ENCODE measurements at places on chromosomes 5 and 9.

- no peak for DNase-seq
Observed at GRCh38 chr5:56525113-56525512, 290.2 kb upstream of the MAP3K1 start.

DNA sequence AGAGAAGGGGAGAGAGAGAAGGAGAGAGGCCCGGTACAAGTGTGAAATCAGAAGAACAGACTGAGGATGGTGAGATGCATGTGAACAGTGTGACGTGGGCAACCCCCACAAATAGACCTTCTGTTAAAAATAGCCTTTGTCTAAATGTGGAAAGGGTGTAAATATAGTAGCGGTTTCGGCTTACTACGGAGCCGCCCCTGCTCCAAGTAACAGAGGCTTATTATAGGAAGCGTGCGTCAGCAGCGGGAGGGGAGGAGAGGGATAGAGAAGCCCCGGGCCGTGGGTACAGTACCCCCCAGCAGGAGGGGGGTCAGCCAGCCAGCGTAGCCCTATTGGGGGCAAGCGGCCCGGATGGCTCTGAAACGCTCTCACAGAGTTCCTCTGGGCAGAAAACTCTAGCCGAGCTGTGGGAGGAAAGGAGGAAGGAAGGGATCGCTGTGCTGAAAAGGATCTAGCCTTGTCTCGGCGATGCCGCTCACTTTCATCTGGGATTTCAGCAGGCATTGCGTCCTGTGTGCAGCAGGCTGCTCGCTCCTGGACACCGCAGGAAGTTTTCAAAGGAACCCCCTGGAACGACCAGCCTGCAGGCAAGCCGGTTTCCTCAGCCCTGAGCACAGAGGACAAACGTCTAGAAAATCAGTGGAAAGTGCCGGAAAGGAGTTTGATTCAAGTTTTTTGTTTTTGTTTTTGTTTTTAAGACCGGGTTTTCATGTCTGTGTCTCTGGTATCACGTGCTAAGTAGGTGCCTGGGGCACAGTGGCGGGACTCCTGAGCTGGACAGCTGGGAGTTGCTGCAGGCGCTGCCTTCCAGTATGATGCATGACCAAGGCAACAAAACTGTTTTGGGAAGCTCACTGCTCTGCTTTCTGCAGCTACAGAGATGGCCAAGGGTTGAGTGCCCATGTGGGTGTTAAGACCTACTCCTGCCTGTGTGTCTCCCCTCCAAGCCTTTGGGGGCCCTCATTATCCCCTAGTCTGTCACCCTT is 146.6 kb downstream of the SEC61B start:
- no peak for DNase-seq

GRCh38 chr5:68134669-68135313 is 80.8 kb upstream of the PIK3R1 start:
- no peak for DNase-seq

- DNase-seq: no peak
Observed at GRCh38 chr9:131264231-131264630, 12.1 kb downstream of the FAM78A start.

DNA sequence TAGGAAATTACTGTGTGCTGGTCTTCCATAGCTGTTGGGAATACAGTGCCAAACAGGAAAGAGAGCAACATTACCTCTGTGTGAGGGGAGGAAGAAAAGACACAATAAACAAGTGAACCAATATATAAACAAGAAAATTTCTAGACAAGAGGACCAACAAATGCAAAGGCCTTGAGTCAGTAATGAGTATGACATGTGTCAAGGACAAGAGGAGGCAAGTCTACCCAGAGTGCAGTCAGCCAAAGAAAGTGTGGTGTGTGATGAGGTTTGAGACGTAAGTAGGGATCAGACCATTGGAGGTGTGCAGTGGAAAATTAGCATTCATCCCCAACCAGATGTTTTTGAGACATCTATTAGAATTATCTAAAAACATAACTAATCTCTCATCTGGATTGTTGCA is 69.5 kb upstream of the CDH6 start:
- DNase-seq: no peak

- no peak for DNase-seq
Observed at GRCh38 chr5:2148312-2149194, 265.8 kb upstream of the IRX4 start.

GRCh38 chr9:136017289-136018190 is 56.4 kb upstream of the UBAC1 start:
- DNase-seq: no peak

- DNase-seq: no peak
Observed at GRCh38 chr9:89790542-89791109, 185.8 kb downstream of the GADD45G start.

GRCh38 chr9:114366334-114367128 is 21.3 kb downstream of the AKNA start:
- peak; percentile 68 for DNase-seq

DNA sequence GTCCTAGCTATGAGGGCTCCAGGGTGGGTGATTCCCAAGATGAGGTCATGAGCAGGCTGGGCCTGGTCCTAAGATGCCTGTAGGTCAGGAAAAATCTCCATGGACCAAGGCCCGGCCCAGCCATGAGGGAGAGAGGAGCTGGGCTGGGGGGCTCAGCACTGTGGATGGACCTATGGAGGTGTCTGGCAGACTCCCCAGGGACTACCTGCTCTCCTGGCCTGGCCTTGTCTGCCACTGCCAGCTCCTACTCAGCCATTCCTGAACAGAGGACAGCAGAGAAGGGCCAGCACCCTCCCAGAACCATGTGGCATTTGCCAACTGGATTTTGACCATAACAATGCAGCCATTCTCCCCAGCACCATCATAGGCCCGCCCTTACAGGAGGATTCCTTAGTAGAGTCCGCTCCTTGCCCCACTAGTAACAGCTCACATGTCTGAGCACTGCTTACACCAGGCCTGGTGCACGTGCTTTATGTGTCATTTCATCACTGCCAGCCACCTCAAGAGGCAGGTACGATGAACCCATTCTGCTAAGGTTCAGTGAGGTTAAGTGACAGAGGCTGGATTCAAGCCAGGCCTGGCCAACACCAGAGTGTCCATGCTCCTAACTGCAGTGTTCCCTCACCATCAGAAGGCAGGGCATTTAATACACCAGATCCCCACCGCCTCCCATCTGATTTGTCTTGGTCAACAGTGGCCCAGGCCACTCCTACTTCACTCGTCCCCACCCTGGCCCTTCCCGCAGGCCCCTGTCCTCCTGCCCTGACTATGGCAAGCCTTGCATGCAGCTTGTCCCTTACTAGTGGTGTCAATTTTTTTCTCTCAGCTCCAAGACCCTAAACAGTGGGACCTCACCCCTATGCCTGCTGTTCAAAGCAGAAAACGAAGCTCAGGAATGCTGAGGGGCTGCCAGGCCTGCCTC is 669 bp downstream of the IL13 start:
- DNase-seq: no peak

DNA sequence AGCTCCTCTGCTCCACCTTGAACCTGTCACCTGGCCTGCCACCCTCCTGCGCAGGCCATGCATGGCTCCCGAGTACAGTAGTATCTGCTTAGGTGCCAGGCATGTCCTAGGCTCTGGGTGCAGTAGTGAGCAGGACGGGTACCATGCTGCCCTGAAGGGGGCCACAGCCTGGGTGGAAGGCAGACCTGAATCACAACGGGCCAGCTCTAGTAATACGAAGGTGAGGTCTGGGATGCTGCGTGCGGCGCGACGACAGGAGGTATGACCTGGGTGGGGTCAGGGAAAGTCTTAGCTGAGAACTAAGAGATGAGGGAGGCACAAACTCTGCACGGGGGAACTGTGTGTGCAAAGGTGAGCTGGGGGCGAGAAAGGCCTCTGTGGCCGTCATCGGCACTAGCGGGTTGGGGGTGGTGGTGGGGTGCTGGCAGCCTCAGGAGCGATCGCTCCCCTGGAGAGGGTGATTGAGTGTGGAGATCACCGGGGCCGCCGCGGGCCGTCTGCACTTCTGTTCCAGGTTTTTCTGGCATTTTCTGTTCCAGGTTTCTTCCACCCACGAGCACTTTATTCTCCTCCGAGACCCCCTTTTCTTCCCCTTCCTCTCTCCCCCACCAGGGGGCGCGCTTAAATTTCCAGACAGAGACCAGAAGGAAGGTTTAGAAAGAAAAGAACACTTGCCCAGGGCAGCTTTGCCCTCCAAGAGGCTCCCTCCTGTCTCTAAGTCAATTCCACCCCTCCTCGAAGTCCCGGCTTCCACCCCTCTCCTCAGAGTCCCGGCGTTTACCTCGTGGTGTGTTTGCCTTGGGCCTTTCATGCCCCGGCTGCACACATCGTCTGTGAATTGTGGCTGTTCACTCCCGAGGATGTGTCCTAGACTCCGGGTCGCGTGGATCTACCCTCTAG is 15.1 kb downstream of the PDLIM4 start:
- peak; percentile 57 for DNase-seq

GRCh38 chr5:110768138-110768860 is 29.5 kb downstream of the SLC25A46 start:
- DNase-seq: no peak

- DNase-seq: peak; percentile 26
Observed at GRCh38 chr5:32325062-32325461, 12.3 kb upstream of the MTMR12 start.

DNA sequence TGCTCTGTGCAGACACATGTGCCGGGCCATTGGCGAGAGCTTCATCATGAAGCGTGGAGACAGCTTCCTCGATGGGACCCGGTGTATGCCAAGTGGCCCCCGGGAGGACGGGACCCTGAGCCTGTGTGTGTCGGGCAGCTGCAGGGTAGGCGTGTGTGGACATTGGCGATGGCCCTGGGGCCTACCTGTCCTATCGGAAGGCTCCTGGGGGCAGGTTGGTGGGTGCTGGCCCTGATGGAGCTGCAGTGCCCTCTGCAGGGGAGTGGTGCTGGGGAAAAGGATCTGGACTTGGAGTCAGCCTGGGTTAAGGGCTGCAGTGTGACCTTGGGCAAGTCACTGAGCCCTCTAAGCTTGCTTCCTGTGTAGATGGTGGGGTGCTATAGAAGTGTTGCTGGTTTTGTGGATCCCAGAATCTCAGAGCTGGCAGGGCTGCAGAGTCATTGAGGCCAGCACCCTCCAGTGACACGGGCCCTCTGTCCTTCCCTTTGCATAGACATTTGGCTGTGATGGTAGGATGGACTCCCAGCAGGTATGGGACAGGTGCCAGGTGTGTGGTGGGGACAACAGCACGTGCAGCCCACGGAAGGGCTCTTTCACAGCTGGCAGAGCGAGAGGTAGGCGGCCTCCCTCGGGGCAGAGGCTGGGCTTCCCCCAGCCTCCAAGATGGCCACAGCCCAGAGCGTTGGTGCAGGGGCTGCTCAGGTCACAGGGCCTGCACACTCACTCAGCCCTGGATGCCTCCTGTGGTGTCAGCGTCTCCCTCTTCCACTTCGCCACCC is 15.8 kb downstream of the ADAMTS13 start:
- DNase-seq: peak; percentile 47

GRCh38 chr5:121982893-121983285 is 21.1 kb downstream of the SRFBP1 start:
- DNase-seq: no peak

DNA sequence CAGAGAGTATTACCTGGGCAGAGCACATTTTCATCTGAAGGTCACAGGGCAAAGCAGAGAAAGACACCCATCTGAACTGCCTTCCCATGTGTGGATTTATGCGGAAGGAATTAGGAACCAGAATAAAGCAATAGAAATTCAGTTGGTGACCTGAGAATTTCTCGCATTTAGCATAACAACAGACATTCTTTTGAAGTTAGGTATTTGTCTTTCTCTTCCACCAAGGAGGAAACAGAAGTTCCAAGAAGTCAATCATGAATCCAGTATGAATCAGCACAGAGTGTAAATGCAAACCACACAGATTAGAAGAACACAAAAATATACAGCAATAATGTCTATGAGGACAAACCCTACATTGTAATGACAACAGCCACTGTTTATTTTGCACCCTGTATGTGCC is 515.2 kb upstream of the BRINP1 start:
- DNase-seq: no peak

GRCh38 chr9:7861086-7861485 is 61.5 kb upstream of the DMAC1 start:
- DNase-seq: no peak

DNA sequence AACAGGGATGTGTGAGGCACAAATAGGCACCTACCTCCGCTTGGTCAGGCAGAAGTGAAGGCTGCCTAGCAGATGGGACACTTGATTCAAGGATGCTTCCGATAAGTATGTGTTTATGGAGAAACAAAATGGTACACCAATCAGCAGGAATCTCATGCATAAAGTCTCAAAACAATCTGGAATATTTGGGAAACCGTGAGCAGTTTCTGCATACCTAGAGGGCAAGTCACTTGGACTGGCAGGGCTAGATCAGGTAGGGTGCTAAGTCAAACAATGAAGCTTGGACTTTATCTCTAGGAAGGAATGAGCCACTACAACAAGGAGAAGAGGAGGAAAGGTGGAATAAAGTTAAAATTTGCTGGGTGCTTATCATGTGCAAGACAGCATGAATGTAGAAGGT is 5.5 kb downstream of the EPB41L4A start:
- no peak for DNase-seq

DNA sequence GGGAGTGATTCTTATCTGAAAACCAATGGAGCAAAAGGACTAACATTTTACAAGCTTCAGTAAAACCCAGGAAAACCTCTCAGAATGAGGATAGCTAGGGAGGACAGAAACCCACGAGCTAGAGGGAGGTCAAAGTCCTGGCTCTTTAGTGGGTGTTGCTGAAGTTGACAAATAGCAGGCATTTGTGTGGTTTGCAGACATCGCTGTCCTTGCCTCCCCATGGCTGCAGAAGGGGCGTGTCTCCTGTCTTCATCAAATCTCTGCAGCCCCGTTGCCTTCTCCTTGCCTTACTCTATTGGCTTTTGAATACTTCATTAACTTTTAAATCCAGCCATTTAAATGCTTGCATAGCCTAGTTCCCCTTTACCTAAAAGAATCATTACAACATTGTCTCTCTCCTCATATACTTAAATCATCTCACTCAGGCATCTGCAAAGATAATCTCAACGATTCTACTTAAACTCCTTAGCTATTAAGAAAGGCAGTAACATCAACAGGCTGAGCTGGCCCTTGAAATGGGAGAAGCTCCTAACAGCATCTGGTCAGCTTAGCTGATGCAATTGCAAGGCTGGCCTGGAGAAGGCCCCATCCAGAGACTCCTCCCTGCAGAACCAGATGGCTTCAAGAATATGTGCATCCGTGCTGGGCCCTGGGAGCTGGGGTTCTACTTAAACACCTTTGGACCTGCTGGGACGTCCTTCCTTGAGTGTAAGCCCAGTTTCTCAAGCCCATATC is 152.8 kb upstream of the TAS2R1 start:
- DNase-seq: no peak

GRCh38 chr5:128905568-128906110 is 59.6 kb upstream of the SLC27A6 start:
- peak; percentile 51 for DNase-seq

DNA sequence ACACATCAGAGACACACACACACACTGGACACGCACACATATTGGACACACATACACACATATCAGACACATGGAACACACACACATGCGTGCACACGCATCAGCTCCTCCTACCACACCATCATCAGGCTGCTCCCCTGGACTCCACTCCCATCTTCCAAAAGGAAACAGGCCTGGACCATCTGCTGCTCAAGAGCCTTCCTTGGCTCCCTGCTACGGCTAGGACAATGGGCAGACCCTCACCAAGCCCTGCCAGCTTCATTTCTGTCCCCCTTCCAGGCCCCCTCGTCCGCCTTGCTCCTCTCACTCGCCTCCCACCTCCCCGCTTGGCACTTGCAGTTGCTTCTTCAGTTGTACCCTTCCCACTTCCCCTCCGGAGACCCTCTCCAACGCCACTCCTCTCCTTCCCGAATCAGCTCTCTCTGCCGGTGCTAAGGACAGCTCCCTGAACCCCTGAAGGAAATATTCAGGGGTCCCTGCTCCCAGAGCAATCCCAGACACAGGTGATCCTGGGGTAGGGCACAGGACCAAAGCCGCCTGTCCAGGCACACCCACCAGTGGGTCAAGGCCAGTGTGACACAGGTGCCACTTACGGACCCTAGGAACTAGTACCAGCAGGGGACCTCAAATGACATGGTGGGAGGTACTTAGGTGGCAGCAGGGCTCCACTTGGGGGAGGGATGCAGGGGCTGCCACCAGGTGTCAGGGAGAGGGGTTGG is 12.1 kb upstream of the LAMC3 start:
- DNase-seq: no peak

All from OCI-LY7 (cell line).